ENCODE measurements at places on chromosomes 1 and 21.

GRCh38 chr1:28190337-28190979, 14.0 kb upstream of the PTAFR start:
- no peak for DNase-seq

GRCh38 chr1:99672038-99672437, 26.1 kb downstream of the PALMD start:
- DNase-seq, result no peak

GRCh38 chr1:30188999-30189398, 534.4 kb downstream of the MATN1 start:
- no peak for DNase-seq

- DNase-seq, result no peak
Observed at GRCh38 chr1:147608596-147608995, 61.7 kb downstream of the ACP6 start.

DNA sequence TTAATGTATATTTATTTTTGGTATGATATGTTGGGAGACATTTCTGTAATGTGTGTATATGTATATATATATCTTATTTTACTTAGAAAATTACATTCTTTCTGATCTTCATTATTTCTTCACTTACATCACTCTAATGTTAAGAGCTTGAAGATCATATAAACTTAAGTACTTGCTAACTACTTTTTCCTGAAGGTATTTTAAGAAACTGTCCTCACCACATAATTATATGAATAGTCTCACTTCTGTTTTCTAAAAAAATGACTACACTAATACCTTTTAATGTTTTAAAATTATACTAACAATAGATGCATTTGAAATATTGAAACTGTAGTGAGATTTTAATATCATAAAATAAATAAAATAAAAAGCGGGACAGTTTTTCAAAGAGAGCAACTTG, 377.1 kb downstream of the LRRIQ3 start:
- DNase-seq, result no peak

GRCh38 chr1:115456441-115456961, 118.5 kb upstream of the NGF start:
- DNase-seq, result no peak

- DNase-seq, result no peak
Observed at GRCh38 chr1:115908565-115909274, 67.6 kb upstream of the SLC22A15 start.

GRCh38 chr21:38956856-38957571, 151.3 kb downstream of the ETS2 start:
- no peak for DNase-seq

- no peak for DNase-seq
Observed at GRCh38 chr1:42266253-42267135, 68.5 kb downstream of the FOXJ3 start.

DNA sequence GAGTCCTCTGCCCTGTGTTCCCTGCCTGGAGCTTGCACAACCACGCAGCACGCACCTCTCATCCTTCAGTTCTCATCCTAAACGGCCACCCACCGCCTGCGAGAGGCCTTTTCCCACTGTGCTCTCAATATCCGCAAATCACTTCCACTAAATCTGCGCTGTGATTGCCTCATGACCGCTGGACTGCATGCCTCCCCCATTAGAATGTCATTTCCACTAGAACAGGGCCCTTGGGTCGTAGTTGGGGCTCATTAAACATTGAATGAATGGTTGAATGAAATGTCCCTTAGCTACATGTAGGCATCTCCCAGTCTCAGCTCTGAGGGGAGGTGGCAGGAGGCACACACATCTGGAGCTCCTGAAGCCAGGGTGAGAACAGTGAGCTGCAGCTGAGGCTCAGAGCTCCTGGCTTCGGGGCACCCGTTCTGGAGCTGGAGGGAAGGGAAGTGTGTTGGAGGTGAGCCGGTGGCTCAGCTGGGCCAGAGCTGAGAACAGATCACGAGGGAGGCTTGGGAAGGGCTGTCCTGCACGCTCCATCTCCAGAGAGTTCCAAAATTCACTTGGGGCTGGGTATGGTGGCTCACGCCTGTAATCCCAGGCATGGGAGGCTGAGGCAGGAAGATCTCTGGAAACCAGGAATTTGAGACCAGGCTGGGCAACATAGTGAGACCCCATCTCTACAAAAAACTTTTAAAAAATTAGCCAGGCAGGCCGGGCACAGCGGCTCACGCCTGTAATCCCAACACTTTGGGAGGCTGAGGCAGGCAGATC, 30.4 kb downstream of the TMEM201 start:
- no peak for DNase-seq

DNA sequence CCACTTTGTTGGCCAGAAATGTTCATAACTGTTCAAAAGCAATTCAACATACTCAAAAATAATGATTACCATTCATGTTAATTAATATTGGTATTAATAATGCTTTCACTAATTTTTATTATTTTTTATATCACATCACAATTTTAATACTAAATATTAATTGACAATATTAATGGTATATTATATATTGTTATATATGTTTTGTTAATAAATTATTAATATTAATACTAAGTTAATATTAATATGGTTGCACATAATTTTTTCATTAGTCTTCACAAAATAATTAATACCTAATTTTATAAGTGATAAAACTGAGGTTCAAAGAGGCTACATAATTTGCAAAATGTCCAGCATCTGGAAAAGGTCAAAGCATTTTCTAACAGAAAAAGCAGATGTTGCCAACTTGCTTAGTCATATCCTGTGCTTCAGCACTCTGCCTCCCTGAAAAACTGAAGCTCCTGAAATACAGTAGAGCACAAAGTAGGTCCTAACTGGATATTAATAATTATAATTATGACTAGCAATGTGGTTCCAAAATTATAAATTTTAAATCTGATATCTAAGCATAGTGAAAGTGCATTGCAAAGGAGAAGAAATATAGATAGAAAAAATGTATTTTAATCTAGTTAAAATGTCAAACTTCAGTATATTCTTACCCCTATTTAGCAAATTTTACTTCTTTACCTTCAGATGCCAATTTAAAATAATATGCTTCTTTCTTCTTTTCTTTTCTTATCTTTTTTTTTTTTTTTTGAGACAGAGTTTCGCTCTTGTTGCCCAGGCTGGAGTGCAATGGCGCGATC, 123.2 kb upstream of the TNFSF4 start:
- no peak for DNase-seq

- DNase-seq, result no peak
Observed at GRCh38 chr1:155893389-155894142, 17.6 kb downstream of the RIT1 start.

DNA sequence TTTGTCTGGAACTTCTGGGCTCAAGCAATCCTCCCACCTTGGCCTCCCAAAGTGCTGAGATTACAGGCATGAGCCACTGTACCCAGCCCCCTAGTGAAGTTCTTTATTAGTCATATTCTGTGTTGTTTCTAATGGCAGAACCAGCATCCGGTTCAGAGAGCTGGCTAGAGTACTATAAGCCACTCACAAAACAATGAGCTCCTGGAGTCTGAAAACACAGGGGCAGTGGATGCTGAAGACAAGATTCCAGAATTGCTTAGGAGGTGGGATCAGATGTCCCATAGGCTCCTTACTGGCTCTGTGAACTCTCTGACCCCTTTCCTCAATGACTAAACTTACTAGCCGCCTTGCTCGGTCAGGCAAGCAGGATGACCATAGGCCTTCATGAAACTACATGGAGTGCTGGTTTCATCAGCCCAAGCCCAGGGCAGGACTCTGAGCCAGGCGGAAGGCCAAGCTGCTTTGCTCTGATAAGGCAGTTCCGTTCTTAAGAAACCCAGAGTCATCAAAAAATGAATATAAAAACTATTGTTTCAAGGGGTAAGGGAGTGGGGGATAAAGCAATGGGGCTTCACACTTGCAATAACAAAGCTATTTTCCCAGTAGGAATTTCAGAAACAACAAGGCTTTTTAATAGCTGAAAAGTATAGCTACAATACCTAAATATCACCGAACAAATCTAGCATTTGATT, 8.1 kb downstream of the MTHFR start:
- DNase-seq, result no peak

DNA sequence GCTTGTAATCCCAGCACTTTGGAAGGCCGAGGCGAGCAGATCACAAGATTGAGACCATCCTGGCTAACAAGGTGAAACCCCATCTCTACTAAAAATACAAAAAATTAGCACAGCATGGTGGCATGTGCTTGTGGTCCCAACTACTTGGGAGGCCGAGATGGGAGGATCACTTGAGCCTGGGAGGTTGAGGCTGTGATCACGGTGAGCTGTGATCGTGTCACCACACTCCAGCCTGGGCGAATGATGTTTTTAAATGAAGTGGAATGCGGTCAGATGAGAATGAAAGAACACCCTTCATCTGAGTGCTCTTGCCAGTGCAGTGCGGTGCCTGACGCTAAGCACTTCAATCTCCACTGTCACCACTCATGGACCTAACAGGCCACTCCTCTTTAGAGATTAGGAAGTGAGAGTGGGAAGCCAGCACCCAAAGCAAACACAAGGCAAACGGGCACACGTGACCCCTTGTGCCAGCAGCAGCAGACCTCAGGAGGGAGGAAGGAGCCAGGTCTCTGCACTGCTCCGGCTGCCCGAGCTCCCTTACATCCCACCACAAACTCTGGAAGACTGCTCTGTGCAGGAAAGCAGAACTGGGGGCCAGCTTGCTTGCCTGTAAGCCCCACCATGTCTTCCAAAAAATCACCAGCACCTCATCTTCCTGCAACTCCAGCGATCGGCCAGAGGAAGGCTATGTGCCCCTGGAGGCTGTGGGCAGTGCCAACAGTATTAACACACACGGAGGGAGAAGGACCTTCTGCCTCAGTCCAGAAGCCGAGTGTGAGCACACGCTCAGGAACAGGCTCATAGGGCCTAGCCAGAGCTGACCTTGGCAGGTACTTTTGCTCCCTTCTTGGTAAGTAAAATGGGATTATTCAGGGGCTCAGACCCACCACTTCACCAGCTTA, 9.7 kb downstream of the CTNNBIP1 start:
- no peak for DNase-seq

DNA sequence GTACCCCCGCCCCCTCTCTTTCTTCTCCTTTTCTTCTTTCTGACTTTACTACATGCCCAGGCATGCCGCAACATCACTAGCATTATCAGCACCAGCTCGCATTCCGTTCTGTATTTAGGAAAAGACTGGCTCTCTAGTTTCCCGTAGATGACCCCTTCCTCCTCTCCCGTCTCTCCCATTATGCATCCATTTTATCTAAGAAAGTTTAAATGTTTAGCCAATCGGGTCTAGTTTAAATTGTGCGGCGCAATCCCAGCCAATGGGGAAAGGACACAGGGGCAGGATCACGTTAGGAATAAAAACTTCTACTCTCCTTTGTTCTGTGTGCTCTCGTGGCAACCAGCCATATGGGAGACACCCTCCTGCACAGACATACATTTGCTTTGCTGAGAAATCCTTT, 2.3 kb upstream of the KRTAP10-7 start:
- no peak for DNase-seq

GRCh38 chr1:232162001-232162400, 467.9 kb downstream of the SIPA1L2 start:
- DNase-seq, result no peak

GRCh38 chr1:156839426-156840109, 19.3 kb downstream of the INSRR start:
- DNase-seq, result no peak

- no peak for DNase-seq
Observed at GRCh38 chr1:110607536-110608230, 1.5 kb upstream of the KCNA2 start.

GRCh38 chr21:27564684-27565301, 597.9 kb upstream of the ADAMTS5 start:
- DNase-seq, result no peak

DNA sequence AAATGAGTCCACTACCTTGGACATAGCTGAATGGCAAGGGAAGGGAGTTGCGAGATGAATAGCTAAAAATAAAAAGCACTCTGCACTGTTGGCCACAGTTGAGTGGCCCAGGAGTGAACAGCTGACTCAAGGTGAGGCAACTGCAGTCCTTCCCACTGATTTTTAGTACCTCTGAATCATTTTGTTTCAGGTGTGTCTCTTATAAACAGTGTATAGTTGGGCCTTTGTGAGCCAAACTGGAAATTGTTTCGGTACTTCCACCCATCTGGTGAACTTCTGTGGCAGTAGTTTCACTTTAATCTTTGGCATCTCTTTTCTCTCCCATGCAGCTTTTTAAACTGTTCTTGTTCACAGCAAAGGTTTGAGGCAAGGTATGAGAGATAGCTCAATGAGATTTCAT, 122.7 kb downstream of the VAV3 start:
- DNase-seq, result no peak

- no peak for DNase-seq
Observed at GRCh38 chr1:223197923-223198627, 55.0 kb upstream of the TLR5 start.

- DNase-seq, result no peak
Observed at GRCh38 chr1:112267929-112268328, 128.1 kb upstream of the CTTNBP2NL start.

DNA sequence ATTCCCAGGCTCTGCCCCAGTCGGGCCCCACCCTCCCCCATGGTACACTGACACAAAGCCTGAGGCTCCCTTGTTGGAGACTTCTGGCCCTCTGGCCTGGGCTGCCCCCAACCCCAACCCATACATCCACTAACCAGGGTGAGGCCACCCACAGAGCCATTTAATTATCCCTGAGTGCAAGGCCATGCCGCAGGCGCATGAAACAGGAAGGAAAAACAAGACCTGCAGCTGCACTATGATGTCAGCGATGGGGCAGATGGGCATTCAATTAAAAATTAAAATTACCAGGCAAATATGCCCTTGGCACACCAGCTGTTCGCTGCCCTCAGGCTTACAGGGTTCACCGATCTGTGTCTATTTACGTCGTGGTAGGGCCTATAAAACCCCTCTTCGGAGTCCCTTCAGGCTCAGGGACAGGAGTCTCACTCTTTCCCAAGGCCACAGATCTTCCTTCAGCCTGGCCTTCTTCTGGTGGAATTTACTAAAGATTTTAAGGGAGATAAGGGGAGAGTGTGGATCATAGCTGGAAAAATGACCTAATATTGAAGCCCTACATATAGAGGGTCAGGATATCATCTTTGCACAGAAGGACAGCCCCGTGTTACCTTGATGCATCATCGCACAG, 29.6 kb upstream of the RGS16 start:
- no peak for DNase-seq
